ENCODE measurements at places on chromosomes 7 and 10.

DNA sequence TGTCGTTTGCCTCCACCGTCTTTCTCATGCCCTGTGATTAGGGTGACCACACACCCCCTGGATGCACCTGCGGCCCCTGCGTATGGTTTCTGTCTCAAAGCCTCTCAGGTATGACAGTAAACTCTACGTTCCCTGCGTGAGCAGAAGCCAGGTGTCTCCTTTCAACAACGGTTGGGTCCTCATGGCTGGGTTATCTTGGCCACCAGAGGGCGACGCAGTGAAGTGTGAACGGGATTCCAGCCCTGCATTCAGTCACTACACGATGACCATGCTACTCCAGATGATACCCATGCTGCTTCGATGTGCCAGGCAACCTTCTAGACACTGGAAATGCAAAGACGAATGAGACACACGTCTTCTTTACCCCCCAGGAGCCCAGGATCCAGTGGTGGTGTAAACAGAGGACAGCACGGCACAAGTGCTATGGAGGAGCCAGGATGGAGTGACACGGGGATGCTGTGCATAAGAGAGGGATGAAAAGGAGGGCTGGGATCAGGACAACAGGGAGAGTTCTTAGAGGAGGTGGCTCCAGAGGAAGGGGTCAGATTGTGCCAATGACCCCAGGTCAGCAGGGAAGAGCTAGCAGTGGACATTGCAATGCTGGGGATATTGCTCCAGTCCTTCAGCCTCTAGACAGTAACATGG is 228.1 kb upstream of the PFKP start:
- DNase-seq, result no peak

GRCh38 chr7:3244241-3244814 is 56.7 kb upstream of the SDK1 start:
- DNase-seq, result no peak

GRCh38 chr10:21813946-21814345 is 189.6 kb downstream of the DNAJC1 start:
- no peak for DNase-seq

- peak; percentile 10 for DNase-seq
These were observed 59.2 kb downstream of the ANLN start for GRCh38 chr7:36448781-36449379.

- DNase-seq, result no peak
These were observed 22.6 kb upstream of the SIRT1 start for GRCh38 chr10:67861750-67862432.

- no peak for DNase-seq
These were observed 351.1 kb downstream of the GATA3 start for GRCh38 chr10:8405596-8405995.

GRCh38 chr10:89296220-89296648 is 5.6 kb upstream of the IFIT2 start:
- peak; percentile 52 for DNase-seq

DNA sequence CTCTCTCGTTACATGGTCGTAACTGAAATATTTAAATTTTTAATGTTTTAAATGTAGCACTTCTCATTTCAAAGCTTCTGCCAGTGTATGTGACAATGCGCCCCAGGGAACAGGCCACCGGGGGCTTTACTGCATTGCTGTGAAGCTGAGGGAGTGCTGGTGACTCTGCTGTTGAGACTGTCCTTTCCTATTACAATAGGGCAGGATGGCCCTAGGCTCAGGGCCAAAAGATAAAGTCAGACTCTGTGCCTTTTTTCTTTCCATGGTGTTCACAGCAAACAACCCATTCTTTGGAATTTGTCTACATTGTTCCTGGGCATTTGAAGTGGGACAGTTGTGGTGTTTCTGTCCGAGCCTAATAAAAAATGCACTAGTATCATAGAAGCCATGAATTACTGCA is 107.3 kb downstream of the GALNT11 start:
- DNase-seq, result no peak

- no peak for DNase-seq
These were observed 1084.1 kb upstream of the PHF14 start for GRCh38 chr7:9889554-9889953.

- DNase-seq, result no peak
These were observed 149.8 kb upstream of the HDAC9 start for GRCh38 chr7:18345641-18346234.

- DNase-seq, result no peak
These were observed 74.1 kb downstream of the GTF2IRD1 start for GRCh38 chr7:74527842-74528241.

GRCh38 chr10:61588770-61589211 is 73.9 kb upstream of the CABCOCO1 start:
- no peak for DNase-seq

DNA sequence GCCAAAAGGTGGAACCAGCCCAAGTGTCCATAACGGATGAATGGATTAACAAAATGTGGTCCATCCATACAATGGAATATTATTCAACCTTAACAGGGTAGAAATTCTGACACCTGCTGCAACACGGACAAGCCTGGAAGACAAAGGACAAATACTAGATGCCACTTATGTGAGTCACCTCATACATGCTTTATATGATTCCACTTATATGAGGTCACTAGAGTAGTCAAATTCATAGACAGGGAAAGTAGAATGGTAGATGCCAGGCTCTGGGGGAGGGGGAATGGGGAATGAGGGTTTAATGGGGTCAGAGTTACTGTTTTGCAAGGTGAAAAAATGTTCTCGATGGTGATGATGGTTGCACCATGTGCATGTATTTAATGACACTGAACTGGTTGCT is 34.0 kb upstream of the CYTH3 start:
- no peak for DNase-seq

Data from AG09309 (cell line).